ENCODE measurements at places on chromosomes 4 and X.
A peak's percentile ranks its signal among the peaks of the same experiment; 100 is the strongest.

GRCh38 chr4:82381661-82382296 lies 8.0 kb upstream of the HNRNPD start:
- no peak for DNase-seq

GRCh38 chr4:120144634-120145033 lies 78.0 kb upstream of the MAD2L1 start:
- DNase-seq: no peak

DNA sequence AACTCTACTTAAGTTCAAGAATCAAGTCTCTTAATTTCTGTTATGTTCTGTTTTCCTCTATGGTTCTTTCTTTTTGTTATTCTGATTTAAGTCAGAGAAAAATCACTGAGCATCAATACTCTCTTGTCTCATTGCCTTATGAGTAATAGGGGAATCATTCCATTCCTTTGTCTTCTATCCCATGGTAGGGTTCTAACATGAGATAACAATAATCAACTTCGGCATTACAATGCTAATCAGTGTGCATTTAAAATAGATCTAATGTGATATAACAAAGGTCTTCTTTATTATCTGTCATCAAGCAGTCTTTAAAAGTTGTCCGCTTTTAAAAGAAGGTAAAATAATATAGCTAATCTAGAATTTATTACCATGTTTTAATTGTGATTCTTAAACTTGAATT lies 446.9 kb downstream of the IL15 start:
- no peak for DNase-seq

- DNase-seq: no peak
Measured at GRCh38 chrX:95071052-95071451, 1397.0 kb downstream of the FAM133A start.

DNA sequence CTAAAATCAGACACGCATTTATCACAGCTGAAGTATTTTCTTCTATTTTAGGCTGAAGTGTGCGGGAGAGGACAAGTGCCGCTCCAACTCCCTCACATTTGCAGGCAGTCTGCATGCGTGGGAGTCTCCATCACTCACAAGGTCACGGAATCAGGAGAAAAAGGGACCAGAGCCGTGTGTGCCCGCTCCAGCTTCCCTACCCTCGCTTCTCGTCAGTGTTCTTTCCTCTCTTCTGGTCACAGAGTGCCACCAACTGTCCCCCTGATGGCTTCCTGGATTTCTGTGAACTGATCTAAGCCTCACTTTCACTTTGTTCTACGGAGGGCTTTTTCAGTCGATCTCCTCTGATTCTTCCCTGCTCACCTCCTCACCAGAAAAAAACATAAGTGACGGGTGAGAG lies 407.4 kb upstream of the AADAT start:
- DNase-seq: peak; percentile 58

DNA sequence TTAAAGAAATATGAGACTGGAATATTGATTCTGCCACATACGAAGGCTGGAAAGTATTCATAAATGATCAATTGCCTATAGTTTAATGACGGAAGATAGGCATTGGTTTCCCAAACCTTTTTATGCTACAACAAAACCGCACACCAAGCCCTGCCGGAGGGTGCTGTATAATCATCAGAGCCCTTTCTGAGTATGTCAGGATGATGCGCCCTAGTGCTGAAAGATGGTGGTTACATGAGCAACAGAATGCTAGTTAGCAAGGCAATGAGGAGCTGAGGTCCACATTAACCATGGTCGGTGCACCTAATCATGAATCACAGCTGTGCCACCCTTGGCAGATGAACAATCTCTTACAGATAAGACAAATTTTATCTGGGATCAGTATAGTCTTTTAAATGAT lies 491.1 kb downstream of the PACRGL start:
- DNase-seq: no peak

GRCh38 chr4:144562019-144562705 lies 83.8 kb upstream of the HHIP start:
- DNase-seq: peak; percentile 58

GRCh38 chr4:147129687-147130086 lies 184.0 kb upstream of the TTC29 start:
- DNase-seq: no peak

GRCh38 chr4:174154215-174154854 lies 129.1 kb downstream of the FBXO8 start:
- DNase-seq: no peak

DNA sequence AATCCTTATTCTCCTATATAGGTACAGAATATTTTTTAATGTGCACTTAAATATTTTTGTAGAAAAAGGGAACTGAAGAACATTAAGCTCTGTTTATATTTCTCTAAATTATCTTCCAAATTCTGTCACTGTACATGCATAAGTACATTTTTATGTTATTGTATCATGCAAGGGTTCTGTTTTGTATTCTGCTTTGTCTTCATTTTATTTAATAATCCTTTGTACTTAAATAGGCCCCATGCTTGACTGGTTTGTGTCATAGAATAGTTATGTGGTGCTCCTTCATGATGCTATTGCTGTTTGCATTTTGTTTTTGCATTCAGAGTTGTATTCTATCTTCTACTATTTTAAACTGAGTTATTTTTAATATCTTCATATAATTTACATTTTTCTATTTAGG lies 111.9 kb upstream of the EDNRA start:
- no peak for DNase-seq

GRCh38 chr4:43136752-43137151 lies 244.2 kb downstream of the GRXCR1 start:
- DNase-seq: no peak

GRCh38 chr4:37002625-37003024 lies 241.9 kb upstream of the NWD2 start:
- DNase-seq: no peak

- no peak for DNase-seq
Measured at GRCh38 chr4:165005352-165005925, 26.4 kb upstream of the TRIM60 start.

DNA sequence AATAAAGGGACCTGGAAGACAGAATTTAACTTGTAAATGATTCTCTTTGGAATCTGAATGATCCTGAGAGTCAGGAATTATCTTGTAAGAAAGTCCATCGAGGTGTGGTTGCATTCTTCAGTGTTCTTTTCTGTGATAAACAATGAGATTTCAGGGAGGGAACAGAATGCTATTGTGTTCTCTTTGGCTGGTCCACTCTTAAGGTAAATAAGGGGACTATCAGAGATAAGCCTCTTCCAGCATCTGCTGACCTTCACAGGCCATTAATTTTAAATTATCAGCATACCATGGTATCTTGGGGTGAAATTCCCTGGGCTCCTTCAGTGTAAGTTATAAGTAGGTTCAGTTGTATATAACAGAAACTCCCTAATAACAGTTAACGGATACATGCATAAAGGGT lies 107.1 kb upstream of the ARHGAP24 start:
- no peak for DNase-seq

- DNase-seq: no peak
Measured at GRCh38 chr4:173195109-173195508, 26.5 kb downstream of the GALNT7 start.

DNA sequence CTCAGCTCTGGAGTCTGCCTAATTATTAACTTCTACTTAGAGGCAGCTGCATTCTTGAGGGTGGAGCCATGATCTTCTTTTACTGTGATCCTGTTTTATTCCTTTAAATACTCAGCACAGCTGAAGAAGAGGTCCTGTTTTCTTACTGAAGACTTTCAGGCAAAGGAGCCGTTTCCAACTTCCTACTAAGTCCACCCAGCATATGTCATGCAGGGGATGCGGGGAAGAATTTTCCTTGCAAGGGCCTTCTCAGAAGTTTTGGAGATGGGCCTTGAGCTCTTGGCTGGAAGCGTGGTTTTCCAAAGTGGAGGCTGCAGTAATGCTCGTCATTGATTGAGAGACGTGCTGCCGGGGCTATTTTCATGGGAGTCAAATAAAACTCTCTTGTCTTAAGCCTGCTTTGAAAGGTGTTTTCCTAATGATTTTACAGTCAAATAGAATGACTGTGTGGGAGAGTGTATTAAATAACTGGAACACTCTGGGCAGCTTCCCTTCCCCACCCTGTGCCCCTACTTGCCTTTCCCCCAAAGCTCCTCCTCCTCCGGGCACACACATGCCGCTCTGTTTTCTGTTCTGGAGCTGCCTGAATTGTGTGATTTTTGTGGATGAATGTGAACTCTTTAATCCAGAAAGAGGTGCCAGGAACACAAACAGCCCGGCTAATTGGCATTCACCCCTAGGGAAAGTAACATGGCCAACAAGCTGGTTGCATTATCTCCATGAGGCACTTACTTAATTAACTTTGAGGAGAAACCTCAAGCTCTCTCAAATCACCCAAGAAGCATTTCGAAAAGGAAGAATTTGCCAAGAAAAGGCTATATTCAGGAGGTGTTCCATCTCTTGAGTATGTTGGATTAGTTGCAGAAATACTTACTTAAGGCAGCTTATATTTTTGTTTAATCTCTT lies 28.1 kb downstream of the FGF2 start:
- DNase-seq: peak; percentile 36

- DNase-seq: no peak
Measured at GRCh38 chr4:181278941-181279340, 964.3 kb upstream of the TENM3 start.

DNA sequence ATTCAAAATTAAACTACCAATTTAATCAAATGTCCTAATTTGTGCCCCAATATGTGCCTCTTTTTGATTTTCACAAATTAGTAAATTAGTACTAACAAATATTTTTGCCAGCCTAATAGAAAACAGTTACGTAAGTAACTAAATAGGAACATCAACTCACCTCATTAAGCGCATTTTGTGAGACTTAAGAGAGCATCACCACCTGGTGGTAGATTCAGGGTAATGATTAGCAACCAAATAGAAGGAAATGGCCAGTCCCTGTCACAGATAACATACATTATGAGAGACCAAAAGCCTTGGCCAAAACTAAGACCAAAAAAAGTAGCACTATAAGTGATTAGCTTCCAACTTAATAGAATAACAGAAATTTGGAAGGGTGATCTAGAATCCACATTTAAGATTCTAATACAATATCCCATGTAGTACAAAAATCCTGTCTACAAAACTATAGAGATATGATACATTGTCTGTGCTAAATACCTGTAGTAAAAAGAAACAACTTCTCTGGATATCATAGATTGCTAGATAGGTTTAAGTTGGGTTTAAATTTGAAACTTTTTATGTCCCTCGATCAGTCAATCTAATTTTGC lies 46.7 kb downstream of the C4orf46 start:
- DNase-seq: no peak

GRCh38 chr4:104501290-104501689 lies 6.6 kb upstream of the CXXC4 start:
- DNase-seq: no peak

GRCh38 chr4:153276971-153277370 lies 67.5 kb upstream of the MND1 start:
- DNase-seq: no peak

DNA sequence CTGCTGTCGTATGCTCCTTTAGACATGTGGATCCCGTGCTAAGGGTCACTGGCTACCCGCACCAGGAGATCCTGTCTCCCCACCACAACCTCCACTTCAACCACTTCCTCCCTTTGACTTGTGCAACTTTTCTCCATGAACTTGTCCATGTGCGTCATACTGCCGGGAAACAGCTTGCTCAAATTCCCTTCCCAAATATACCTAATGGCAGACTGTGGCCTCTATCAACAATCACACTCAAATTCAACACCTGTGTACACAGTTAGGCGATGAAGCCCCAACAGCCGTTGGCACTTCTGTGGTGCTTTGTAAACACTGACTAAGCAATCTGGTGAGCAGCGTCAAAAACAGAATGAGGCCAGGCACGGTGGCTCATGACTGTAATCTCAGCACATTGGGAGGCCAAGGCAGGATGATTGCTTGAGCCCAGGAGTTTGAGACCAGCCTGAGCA lies 49.5 kb downstream of the CD99L2 start:
- no peak for DNase-seq

- DNase-seq: no peak
Measured at GRCh38 chrX:69374569-69374968, 129.6 kb upstream of the NALF2 start.

- DNase-seq: no peak
Measured at GRCh38 chrX:2627272-2627867, 63.7 kb upstream of the CD99 start.

- peak; percentile 56 for DNase-seq
Measured at GRCh38 chr4:64539234-64539849, 130.1 kb upstream of the TECRL start.

DNA sequence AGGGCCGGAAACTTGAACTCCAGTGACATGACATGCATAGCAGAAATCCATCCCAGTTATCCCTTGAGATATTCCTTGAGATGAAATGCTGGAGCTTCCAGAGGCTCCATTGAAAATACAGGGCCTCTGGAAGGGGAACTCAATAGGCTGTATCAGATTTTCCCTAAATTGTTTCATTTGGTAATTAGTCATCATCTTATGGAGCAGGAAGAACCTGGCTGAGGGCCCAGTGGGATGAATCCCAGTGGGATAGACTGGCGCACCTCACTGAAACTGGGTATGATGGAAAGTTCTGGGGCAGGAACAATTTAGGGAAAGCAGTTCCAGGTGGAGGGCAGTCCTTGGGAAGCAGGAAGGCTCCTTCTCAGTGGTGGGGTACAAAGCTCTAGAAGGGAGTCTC lies 307.8 kb upstream of the DIPK2B start:
- no peak for DNase-seq

- DNase-seq: no peak
Measured at GRCh38 chr4:26748811-26749210, 111.8 kb upstream of the STIM2 start.

DNA sequence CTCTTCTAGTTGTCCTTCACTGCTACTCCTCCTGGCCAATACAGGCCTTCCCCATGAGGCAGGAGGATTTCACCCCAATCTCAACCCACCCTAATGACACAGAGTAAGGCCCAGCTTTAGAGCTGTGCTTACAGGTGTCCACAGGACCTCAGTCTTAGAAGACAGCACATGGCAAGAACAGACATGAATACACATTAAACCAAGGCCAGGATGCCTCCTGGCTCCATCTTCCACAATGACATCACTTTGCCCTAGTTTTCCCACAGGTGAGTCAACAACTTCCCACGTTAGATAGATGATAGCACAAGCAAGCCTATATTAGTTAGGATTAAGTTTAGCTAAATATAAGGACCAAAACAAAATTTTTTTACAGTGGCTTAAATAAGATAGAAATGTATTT lies 63.8 kb upstream of the NOCT start:
- no peak for DNase-seq

- no peak for DNase-seq
Measured at GRCh38 chr4:15690020-15690809, 8.6 kb downstream of the FAM200B start.

DNA sequence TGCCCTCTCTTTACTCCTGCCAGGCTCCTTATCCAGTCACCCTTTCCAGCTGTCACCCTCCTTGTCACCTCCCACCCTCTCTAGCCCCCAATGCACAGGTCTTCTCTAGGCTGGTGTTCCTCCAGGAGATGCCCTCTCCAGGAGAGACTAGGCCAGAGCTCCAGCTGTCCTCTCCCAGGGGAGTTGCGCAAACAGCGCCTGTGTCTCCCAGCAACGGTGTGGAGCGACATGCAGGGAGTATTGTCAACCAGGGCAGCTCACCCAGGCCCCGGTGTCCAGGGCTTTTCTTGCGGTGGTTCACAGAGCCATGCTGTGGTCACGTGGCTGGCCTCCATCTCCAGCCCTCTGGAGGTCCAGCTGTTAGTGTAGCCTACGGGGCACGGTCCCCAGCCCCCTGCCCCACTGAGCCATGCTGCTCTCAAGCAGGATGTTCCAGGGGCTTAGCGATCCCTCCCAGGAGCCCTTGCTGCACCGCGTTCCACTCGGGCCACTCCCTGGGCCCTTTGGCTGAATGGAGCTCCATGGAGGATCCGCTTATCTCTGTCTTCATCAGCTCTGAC lies 34.8 kb downstream of the CCNQ start:
- no peak for DNase-seq

- no peak for DNase-seq
Measured at GRCh38 chrX:66050140-66050569, 10.3 kb upstream of the VSIG4 start.

All from kidney (tissue), 22 donors.